Left hindlimb (tissue), 1 donor: ENCODE measurements at places on chromosomes 7 and 10.

GRCh38 chr7:132685277-132685676, 109.0 kb upstream of the PLXNA4 start:
- no peak for DNase-seq

DNA sequence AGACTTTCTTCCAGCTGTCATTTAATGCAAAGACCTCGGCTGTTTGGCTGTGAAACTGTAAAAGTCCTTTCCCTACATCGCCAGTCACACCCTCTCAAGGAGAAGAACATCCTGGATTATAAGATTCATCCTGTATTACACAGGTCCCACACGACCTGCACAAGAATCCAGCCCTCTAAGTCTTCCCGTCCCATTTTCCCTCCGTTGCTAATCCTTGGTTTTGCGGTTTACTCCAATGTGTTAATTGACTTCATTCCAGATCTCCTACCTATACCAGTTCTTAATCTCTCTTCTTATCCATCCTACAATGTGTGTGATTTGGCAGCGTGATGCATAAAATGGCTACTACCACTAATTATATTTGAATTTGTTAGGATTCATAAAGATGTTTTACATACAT, 110.4 kb downstream of the COL28A1 start:
- DNase-seq = no peak

DNA sequence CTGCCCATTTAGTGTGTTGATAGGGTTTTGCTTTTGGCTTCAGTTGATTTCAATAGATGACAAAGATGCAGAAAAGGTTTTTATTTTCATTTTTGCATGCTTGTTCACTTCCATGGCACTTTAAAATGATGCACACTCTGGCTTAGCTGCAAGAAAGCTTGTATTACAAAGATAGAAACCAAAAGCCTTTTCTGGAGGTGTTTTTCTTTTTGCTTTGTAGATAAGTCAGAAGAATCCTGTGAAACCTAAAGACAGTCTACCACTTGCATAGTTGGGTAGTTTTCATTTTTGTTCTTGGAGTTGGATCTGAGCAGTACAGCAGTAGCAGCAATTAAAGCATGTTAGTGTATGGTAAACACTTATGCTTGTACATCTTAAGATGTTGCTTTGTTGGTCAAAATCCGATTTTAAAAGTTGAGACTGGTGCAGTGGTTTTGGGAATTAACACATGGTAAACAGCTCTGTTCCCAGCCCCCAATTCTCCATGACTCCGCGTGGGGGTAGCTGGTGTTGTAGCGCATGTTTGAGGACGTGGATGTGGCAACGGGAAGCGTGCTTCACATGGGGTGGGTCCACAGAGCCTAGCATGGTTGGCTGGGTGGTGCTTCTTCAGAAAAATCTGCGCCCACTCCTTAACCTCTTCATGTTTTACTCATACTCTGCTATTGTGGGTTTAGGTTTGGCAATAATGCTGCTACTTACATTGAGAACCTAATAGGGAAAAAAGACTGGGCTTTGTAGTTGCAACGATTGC, 19.8 kb downstream of the CCNY start:
- no peak for DNase-seq

DNA sequence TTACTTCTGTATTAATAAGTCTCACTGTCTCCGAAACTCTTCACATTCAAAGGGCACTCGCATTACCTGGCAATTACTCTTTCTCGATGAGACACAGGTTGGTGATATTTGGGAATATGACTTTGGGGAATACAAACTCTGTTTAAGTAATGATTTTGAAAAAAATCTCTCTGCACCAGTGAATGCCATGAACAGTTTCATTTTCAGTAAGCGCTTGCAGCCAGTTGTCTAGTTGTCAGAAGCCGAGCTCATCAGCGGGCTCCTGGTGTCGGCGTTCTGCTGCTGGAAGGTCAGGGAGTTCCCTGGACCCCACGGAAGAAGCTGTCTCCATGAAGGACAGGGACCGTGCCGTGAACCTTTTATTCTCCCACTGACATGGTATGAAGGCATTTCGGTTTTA, 57.7 kb downstream of the PTPRE start:
- DNase-seq = no peak

GRCh38 chr10:71075759-71076472, 136.5 kb upstream of the UNC5B start:
- DNase-seq = peak; percentile 10

GRCh38 chr10:132520177-132520811, 17.3 kb upstream of the INPP5A start:
- peak; percentile 88 for DNase-seq
